GM13976 (cell line): ENCODE measurements at places on chromosomes 7 and 10.
A peak's percentile ranks its signal among the peaks of the same experiment; 100 is the strongest.

DNA sequence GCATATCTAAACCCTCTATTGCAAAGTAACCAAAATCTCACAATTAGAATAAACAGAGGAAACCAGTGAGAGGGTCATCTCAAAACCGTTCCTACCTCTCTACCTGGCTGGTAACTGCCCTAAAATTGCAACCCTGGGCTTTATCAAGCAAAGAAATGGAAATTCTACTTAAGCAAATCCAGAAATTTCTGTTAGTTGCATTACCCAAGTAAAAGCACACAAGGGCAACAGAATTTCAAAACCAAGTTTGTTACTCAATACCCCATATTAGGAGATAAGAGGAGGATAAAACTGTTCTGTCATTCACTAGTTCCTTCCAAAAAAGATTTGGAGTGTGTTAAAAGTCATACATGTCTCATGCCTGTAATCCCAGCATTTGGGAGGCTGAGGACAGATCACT, 195.3 kb downstream of the FAM107B start:
- no peak for DNase-seq

DNA sequence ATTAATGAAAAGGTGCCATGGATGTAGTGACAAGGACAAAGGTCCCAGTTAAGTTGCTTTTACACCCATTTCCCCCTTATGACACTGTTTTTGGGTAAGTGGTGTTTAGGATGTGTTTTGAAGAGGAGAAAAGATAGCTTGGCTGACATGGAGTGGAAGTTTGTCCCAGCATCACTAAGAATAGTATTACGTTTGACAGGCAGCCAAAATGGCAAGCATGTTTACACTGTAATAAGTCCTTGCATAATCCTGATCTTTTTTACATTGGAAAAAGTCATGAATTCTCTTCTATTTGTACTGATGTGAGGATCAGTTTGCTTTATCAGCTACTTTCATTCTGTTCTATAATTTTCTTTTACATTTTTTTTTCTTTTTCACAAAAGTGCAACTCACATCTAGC, 137.8 kb downstream of the CHRM2 start:
- no peak for DNase-seq

DNA sequence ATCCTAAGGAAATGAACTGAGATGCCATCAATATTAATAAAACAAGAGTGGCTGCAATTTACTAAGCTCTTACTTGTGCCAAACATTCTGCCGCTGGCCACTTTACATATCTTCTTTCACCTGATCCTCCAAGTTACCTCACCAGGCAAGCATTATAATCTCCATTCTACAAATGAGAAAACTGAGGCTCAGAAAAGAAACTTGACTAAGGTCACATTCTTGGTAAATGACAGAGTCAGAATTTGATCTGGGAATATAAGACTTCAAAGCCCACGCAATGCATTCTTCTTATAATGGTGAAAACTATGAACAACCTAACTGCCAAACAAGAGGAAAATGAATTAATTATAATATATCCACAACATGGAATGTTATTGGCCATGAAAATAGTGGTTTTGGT, 46.1 kb upstream of the SMNDC1 start:
- DNase-seq, result no peak

GRCh38 chr7:157892751-157893523, 556.1 kb downstream of the DNAJB6 start:
- no peak for DNase-seq

DNA sequence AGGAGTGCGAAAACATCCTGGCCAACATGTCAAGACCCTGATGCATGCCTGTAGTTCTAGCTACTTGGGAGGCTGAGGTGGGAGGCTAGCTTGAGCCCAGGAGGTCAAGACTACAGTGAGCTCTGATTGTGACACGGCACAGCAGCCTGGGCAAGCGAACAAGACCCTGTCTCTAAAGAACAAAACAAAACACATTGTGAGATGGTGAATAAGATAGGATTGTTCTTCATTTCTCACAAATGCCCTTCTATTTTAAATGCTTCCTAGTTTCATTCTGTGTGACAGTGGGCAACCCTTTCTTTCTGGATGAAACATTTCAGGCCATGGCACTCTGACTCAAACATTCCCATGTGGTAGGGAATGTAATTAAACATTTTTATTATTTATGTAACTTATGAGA, 13.5 kb downstream of the EFCAB10 start:
- DNase-seq, result no peak

DNA sequence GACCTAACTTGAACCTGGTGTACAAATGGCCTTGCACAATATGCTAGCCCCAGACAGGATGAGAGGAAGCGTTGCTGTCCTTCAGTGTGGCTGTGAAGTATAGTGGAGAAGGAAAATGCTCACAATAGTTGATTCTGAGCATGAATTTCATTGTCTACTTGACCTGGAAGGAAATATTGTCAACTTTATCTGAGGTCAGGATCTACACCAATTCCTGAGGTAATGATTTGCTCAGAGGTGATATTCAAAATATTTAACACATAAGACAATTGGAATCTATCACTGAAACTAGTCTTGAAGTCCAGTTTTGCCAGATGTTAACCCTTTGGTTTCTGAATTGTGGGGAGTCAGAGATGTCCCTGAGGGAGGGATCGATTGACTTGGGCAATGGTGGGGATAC, 20.9 kb upstream of the ICA1 start:
- DNase-seq, result no peak

GRCh38 chr10:99788598-99789256, 6.3 kb downstream of the ABCC2 start:
- no peak for DNase-seq

DNA sequence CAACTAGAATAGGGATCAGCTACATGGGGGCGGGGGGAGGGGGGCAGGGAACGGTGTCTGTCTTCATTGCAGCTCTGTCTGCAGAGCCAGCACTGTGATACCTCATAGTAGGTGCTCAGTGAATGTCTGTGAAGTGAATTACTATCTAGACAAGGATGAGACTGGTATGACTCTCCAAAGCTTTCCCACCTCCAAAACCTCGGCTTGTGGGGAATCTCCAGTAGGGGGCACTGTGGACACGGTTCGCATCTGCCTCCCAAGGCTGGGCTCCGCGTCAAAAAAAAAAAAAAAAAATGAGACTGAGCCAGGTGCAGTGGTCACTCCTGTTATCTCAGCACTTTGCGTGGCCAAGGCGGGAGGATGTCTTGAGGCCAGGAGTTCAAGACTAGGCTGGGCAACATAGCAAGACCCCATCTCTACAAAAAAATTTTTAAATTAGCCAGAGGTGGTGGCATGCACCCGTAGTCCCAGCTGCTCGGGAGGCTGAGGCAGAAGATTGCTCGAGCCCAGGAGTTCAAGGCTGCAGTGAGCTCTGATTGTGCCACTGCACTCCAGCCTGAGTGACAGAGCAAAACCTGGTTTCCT, 9.6 kb downstream of the TRIM56 start:
- peak; percentile 58 for DNase-seq

DNA sequence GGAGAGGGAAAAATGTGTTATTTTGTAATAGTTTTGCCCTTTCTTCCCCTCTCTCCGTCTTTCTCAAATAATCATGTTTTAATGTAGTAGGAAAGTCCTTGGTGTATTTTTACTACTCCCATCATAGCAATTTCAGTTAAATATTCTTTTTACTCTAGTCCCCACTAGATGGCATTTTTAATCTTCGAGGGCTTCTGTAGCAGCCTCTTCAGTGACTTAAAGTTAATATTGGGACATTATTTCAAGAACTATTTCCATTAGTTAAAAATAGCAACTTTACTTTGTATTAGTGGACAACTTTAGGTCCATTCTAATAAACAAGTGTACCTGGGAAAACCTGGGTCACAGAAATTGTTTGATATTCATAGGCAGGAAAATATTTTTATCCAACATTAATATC, 23.0 kb downstream of the EDRF1 start:
- DNase-seq, result no peak

GRCh38 chr7:26319636-26320035, 28.0 kb downstream of the SNX10 start:
- DNase-seq, result no peak

- no peak for DNase-seq
These were observed 31.6 kb downstream of the SLIT1 start for GRCh38 chr10:97154162-97154561.

DNA sequence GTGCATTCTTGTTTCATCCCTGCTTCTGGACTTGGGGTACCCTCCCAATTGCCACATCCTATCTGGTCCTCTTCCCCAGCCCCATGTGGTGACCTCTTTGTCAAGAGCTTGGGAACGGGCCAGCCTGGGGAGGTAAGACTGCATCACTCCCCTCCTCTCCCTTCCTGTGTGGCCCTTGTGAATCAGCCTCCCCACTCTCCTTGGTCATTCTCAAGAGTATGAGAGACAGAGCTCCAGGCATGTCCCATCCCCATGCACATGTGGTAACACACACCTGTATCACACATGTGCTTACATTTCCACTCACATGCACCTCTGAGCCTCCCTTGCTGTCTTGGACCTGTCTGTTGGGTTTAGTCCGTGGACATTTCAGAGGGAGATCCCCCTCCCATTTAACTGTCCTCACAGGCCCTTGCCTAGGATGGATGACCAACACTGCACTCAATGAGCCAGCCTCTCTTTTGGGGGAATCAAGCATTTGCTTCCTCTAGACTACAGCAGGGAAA, 2.6 kb downstream of the MRPL43 start:
- no peak for DNase-seq

- DNase-seq, result no peak
These were observed 1.3 kb upstream of the GRB10 start for GRCh38 chr7:50783801-50784507.

DNA sequence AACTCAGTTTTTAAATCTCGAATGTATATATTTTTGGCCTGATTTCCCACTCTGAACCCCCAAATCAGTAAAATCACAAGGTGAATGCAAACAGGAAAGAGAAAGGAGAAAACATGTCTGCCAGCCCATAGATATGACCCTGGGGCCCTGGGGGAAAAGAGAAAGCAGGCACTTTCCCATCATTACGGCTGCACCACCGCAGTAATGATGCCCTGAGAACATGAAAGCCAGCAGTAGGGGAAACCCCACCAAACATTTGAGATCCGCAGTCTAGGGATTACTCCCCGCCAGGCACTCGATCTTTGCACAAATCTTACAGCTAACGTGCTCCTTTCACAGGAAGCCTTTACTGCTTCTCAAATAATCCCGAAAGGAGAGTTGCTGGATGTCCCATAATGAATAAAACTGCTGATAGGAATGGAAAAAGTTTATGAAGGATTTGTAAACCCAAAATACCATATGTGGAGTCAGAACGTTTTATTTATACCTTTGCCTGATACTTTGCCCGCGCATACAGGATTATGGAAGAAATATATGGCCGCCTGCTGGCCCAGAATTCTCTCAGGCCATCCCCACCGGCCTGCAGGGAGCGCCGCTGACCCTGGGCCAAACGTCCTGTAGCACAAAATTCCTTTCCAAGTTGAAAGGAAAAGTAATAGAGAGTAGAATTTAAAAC, 180.0 kb upstream of the INHBA start:
- DNase-seq, result peak; percentile 60

- no peak for DNase-seq
These were observed 115.1 kb downstream of the CPED1 start for GRCh38 chr7:121103579-121103978.

- no peak for DNase-seq
These were observed 12.4 kb downstream of the CALY start for GRCh38 chr10:133324198-133324792.

DNA sequence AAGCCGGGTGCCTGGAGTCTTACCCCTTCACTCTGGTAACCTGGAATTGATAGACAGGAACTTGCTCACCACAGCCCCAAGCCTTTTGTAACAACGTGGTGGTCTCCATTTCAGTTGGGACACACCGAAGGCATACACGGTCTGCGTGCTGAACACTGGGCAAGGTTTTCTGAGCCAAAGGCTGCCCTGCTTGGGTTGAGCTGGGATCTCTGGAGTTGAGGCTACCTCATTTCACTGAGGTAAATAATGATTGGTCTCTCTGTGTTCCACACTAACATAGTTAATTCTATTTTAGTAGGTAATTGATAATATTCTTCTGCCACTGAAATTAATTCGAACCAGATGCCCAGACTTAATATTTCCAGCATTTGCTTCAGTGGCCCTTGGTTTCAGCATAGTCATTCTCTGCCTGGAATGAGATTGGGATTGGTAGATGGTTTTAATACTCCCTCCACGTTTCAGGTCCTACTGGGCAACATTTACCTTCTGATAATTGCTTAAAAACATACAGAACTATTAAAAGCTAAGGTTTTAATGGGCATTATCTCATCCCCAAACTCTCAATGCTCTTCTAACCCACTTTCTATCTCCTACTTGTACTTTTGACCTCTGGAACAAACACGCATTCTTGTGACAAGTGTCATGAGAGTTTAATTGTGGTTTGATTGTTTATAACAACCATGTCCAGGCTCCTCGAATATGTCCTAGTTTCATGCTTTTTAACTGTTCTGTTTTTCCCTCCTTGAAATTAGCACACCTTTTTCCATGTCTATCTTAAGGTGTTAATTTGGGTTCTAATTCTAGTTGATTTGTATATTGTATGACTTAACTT, 202.3 kb upstream of the KLF6 start:
- no peak for DNase-seq

- DNase-seq, result no peak
These were observed 76.0 kb upstream of the NKX6-2 start for GRCh38 chr10:132861884-132862461.

GRCh38 chr7:13949445-13949844, 40.0 kb downstream of the ETV1 start:
- DNase-seq, result no peak
